ENCODE measurements at places on chromosomes 7 and 10. TPM values are rescaled to one million over a fixed set of nuclear protein-coding genes. Genes with fewer than 3 reads are reported as not detected.

- DNase-seq, result no peak
Observed at GRCh38 chr10:102347236-102347828, 48.2 kb upstream of the NFKB2 start.

The SKIDA1 gene
- 1.2 TPM for total RNA-seq

The GPNMB gene
- 208 TPM for total RNA-seq

- no peak for DNase-seq
Observed at GRCh38 chr7:111516612-111517011, 45.7 kb downstream of the IMMP2L start.

GRCh38 chr10:44427037-44427436 lies 42.1 kb upstream of the CXCL12 start:
- DNase-seq, result no peak

DNA sequence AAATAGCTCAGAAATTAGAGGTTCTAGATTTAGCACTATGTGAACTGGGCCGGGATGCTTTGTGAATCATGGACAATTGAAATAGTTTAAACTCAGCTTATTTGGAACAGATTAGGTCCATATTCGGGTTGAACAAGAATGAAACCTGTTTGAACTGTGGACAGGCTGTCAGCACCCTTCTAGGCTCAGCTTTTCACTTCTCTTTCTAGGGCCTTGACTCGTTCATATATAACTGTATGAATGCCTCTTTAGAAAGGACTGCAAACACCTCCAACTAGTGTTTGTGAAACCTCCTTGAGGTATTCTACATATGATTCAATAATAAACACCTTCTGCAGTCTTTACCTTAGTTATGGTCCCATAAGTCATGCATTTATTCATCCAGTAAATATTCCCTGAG lies 115.6 kb downstream of the REEP3 start:
- DNase-seq, result no peak

- no peak for DNase-seq
Observed at GRCh38 chr10:73426318-73426717, 7.0 kb downstream of the MSS51 start.

- DNase-seq, result no peak
Observed at GRCh38 chr7:121186746-121187145, 142.1 kb upstream of the WNT16 start.

DNA sequence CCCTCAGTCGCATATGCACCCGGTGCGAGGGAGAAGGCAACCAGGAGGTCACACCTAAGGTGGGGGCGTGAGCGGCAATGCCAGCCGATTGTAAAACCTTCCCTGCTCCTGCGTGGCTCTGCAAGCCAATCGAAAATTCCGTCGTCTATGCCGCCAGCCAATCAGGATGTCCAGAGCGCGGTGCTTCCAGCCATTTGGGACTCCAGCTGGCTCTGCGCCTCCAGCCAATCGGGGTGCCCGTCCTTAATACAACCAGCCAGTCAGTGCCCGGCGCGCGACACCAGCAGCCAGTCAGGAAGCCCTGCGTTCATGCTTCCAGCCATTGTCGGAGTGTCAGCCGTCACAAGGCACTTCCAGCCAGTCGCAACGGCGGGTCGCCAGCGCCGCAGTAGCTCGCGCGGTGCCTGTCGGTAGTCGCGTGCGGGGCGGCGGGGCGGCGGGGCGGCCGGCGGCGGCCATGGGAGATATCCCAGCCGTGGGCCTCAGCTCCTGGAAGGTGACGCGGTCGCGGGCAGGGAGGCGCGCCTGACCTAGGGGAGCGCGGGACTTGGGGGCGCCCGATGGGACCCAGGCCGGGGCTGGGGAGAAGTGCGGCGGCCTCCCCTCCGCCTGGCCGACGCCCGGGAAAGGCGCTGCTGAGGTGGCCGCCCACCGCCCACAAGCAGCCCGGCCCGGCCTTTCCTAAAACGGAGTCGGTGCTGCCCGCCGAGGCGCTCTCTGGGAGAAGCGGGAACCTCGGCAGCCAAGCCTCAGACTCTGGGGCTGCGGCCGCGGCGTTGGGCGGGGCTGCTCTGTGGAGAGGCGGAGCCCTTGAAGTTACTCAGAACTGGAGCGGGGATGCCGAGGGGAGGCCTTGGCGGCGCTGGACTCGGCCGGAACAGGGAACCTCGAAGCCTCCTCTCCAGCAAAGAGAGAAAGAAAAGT lies at the start of gene AKR1E2:
TSS of gene AKR1E2 (plus strand) at position 340 of the 924 bp plus-strand sequence. CDS start at position 458, 118 bp downstream.
- DNase-seq, result peak; percentile 81

DNA sequence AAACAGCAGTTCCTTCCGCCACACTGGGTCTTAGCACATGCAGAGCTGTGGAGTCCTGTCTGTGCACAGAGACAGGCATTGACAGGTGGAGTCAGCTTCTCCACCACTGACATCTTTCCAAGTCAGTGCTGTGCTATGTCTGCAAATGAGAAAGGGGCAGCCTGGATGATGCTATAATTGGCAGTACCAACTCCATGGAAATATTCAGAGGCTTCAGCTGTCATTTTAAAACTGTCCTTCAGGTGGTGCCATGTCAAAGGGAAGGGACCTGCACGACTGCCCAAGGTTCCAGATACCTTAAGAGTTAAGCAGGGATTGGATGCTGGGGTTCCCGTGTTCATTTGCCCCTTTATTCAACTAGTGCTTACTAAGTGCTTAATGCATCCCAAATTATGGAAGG lies 258.0 kb upstream of the PRKCQ start:
- no peak for DNase-seq

DNA sequence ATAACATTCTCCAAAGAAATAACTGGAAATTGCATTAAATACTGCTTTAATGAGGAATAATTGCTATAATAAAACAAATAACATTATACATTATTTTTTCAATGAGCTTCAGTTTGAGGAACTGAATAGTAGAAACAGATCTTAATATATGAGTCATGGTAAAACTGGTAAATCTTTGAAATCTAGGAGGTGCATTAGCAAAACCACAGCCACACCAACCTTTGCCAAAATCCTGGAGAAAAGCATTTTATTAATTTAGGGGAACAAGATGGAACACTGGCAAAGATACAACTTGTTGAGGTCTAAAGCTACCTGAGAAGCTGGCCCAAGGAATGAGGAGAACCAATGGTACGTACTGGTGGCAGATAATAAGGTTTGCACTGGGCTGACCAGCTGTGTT lies 5.4 kb upstream of the ASL start:
- DNase-seq, result no peak

DNA sequence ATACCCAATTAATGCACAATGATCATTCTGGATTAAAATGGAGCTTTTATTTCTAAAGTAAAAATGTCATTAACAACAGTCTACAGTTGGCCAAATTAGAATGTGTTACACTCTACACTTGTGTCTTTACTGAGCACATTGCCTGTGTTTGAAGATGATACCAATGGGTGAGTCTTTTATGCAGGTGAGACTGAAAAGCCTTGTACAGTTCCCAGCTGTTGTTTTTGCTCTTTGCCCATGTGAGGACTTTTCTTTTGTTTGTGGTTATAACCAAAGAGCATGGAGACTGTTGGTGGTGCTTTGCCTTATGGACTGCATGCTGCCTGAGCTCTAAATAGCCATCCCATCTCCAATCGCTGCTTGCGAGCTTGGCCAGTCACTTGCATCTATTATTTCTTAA lies 264.5 kb downstream of the GATA3 start:
- no peak for DNase-seq

The PLCE1 gene
- 8.6 TPM for total RNA-seq

GRCh38 chr7:120070201-120070600 lies 202.8 kb upstream of the KCND2 start:
- DNase-seq, result no peak

GRCh38 chr7:38142736-38143135 lies 35.3 kb upstream of the STARD3NL start:
- DNase-seq, result no peak

DNA sequence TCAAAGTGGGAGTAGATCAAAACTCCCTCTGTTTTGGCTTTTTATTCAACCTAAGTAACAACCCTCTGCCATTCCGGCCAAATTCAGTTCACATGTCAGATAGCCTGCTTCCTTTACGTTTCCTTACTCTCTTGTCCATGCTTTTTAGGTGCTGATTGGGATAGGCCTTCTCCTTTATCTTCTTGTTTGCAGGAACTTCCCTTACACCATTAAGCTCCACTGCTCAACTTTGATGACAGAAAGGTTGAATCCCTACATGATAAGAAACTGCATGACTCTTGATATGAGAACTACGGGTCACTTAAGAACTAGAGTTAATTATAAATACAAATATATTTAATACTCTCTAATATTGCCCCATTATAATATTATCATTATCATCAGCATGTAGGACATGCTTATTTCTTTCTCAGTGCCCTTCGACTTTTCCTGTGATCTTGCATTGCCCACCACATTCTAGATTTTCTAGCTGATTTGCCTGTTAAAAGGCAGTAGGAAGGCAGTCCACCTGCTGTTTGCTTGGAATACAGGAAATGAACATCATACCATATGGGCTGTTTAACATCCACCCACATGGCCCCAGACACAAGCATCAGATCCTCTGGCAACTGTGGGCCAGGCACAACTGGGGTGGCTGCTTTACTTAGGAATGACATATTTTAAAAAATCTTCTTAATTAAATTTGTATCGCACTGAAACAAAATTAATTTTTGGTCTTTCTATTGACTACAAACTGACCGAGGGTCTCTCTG lies 59.7 kb upstream of the CCDC6 start:
- no peak for DNase-seq

GRCh38 chr7:37281368-37282092 lies 167.1 kb downstream of the ELMO1 start:
- DNase-seq, result no peak

DNA sequence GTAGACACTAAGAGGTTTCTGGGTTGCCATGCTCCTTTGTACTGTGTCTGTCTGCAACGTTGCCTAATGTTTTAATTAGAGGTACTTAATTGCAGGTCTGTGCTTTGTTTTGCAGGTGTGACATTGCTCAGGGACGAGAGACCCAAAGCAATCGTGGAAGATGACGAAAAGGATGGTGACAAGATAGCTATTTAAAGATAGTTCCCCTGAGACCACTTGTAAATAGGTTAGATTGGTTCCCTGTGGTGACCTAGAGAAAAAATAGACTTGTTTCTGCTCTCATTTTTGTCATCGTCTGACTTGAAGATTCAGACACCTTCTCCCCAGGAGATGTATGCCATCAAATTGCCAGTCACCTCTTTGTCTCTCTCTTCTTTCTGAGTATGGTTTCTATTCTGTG lies 20.1 kb downstream of the PPP1R17 start:
- no peak for DNase-seq

- DNase-seq, result no peak
Observed at GRCh38 chr7:92025260-92025659, 84.6 kb downstream of the AKAP9 start.

- DNase-seq, result no peak
Observed at GRCh38 chr7:55537458-55537990, 34.8 kb downstream of the VOPP1 start.

DNA sequence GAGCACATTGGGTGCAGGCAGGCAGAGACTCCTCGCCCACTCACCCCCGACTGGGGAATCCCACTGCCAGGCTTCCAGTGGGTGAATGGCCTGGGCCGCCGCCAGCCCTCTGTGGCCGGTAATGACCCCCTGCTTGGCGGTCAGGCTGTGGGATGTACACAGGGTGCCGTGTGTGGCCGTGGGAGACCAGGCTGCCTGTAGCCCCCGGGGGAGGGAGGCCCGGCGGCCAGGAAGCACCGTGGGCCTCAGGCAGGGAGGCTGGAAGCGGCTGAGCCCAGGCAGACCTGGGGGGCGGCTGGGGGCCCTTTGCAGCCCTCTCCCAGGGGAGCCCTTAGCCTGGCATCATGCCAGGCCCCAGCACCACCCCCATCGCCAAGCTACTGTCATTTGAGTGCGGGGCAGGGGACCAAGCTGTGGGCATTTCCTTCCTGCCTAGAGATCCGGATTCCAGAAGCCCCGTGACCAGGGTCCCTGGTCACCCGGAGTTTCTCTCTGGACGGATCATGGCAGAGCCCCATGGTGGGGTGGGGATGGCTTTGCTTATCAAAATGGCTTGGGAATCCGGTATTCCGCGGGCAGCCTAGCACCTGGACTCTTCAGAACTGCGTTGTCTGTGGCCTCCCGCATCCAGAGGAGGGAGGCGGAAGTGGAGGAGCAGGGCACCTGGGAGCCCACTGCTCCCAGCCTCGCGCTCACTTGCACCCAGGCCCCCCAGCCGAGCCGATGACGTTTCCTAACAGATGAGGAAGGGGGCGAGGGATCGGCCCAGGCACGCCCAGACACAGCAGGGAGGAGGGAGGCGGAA lies 1.1 kb downstream of the TTYH3 start:
- no peak for DNase-seq

DNA sequence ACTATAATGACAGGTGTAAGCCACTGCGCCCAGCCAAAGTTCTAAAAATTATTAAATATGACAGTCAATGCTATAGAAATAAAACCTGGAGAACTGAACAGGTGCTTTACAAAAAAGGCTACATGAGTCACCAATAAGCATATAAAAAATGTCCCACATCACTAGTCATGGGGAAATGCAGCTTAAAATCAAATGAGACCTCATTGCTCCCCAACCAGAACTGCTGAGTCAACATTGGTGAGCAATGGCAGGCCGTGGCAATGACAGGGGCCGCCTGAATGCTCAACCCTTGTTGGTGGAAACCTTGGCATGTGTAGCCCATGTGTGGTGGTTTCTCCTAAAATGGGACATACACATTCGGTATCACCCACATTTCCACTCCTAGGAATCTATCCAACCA lies 352.3 kb upstream of the KLF6 start:
- no peak for DNase-seq

DNA sequence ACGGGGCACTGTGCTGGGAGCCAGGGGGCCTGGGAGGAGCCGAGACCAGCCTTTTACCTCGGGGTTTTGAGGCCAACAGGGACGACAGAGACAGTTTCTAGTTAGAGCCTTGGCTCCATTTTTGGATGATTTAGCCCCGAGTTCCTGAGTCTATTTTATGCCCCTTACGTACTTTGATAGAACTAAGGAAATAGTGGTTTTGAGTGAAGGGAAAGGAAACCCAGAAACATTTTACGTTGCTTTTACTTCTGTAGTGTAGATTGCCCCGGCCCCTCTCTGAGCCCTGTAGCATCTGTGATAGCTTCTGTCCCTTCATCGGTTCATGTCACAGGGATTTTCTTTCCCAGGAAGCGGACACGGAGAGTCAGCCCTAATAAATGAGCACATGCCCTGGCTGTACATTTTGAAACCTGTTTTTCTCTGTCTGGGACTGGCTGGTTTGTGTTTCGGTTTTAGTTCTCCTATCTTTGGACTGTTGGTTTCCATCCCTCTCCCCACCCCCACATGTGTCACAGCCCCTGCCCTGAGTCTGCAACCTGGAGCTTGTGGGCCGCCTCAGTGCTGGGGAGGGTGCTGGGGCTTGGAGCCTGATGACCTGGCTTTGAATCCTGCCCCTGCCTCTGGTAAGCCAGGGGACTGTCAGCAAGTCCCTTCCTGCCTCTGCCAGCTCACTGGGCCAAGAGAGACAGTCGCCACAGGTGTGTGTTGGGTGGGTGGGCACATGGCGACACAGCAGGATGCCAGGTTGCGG lies 6.9 kb upstream of the ORAI2 start:
- DNase-seq, result no peak

- no peak for DNase-seq
Observed at GRCh38 chr7:16114633-16115032, 306.7 kb downstream of the CRPPA start.

DNA sequence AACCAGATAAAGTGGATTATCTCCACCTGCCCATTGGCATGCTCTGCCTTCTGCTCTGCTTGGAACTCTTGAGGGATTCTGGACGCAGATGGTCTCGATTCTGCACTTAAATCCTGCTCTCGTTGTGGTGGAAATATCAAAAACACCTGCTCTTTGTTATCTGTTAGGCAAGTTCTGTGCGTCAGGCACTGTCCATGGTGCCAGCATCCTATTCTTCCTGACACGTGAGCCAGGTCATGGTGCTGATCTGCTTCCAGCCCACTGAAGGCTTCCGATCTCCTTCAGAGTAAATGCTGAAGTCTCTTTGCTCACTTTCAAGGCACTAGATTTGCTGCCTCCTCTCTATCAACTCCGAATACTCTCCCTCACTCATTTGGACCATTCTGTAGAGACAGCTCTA lies 505.6 kb downstream of the HTR7 start:
- no peak for DNase-seq

Measured in skin of body (tissue), 3 donors.